MG63 (cell line): ENCODE measurements at places on chromosomes 16 and 17. TPM values are rescaled to one million over a fixed set of nuclear protein-coding genes. Genes with fewer than 3 reads are reported as not detected.

Gene SYCE1L
- not detected in 2 replicates for total RNA-seq

Gene CSH2
- not detected in 2 replicates for total RNA-seq

- DNase-seq: no peak
Observed at GRCh38 chr17:64172510-64172909, 42.6 kb upstream of the ERN1 start.

DNA sequence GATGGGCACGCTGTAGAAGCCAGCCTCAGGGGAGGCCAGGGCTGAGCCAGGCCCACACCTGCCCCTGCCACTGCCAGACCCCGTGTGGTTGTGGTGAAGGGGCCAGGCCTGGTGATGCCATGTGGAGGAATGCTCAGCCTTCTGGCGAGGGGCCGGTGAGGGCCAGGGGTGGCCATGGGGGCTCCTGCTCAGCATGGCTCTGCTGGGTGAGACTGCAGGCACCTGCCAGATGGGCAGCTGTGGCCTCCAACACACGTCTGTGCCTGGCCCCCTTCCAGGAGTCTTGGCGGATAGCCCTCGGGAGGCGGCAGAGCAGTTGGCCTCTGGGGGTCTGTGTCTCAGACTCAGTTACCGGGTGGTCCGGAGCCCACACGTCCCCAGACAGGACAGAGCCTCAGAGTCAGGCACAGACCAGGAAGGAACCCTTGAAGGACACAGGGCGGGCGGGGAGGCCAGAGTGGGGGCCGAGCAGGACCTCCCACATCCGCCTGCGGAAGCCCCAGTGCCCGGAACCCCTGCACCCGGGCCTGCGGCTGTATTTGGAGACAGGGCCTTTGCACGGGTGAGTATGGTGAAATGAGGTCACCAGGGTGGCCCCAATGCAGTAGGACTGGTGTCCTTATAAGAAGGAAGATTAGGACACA lies 22.5 kb upstream of the CHMP6 start:
- no peak for DNase-seq

DNA sequence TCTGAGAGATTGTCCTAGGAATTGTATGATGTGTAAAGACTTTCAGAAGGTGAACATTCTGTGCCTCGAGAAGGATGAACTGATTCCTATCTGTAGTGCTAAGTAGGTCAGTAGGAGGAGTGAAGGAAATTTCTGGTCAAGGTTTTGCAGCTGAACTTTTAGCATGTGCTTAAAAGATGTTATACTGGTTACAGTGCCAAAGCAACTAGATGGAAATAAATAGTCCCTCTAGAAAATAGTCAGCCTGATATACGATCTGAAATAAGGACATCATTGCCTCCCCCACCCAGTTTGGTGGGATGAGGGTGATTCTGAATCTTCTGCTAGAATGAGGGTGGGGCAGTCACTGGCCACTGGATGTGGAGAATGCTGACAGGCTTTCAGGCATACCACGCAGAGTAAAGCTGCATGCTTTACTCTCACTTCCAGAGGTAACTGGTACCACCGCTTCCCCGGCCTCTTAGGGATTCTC lies 57.2 kb upstream of the VPS4A start:
- no peak for DNase-seq

- DNase-seq: peak; percentile 8
Observed at GRCh38 chr16:25340973-25341372, 83.3 kb upstream of the ZKSCAN2 start.
